ENCODE measurements at places on chromosomes 16 and 17.

DNA sequence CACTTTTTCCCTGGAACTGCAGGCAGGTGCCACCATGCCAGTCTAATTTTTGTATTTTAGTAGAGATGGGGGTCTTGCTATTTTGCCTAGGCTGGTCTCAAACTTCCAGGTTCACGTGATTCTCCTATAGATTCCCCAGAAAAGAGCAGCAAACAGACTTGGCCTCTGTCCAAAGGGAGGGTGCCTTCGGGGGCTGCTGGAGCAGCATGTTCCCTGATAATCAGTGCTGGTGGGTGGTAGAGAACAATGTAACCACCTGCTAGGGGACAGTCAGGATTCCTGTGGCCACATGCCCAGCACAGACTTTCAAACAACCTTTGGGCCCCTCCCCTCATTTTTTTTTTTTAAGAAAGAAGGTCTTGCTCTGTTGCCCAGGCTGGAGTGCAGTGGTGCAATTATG lies 14.2 kb upstream of the CCNF start:
- DNase-seq, result no peak

DNA sequence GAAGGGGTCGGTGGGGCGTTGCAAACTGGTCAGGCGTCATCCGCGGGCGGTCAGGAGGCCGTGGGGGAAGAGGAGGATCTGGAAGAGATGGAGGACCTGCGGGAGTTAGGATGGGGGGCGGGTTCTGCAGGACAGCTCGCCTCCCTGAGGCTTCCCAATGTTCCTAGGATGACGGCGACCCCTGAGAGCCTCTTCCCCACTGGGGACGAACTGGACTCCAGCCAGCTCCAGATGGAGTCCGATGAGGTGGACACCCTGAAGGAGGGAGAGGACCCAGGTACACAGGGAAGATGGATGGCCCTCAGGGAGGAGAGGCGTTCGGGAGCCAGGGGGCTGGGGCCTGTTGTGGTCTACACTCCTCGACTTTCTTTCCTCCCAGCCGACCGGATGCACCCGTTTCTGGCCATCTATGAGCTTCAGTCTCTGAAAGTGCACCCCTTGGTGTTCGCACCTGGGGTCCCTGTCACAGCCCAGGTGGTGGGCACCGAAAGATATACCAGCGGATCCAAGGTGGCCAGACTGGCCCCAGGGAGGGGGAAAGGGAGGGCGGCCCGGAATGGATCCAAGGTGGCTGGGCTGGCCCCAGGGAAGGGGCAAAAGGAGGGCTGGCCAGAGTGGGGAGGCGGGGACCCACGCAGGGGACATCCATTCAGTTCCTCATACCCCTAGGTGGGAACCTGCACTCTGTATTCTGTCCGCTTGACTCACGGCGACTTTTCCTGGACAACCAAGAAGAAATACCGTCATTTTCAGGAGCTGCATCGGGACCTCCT lies 839 bp downstream of the PLD2 start:
- no peak for DNase-seq

DNA sequence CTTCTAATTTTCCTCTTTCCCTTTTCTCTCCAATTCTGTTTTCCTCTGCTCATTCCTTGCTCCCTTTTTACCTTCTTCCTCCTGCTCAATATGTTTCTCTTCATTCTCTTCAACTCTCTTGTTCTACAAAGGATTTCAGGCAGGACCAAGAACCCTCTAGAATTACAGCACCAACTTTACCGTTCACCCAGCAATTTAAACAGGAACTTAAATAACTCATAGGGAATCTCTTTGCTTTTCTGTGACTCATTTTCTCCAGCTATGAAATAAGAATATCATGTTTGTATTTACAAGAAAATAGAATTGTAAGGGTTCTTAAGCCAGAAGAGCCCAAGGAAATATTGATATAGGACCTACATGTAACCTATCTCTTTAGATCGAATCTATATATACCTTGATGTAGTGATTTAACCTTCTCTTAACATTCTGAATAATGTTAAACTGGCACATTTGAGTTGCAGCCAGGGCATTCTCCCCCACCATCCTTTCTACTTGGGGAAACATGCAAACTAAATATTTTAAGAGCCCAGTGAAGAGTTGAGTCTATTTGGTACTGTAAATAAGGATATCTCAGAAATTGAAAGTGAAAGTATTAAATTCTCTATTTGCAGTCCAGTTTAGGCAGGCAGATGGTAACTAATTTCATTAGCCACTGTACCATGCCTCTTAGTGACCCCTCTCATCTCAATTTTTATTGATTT lies 137.0 kb downstream of the ANKFN1 start:
- DNase-seq, result no peak

DNA sequence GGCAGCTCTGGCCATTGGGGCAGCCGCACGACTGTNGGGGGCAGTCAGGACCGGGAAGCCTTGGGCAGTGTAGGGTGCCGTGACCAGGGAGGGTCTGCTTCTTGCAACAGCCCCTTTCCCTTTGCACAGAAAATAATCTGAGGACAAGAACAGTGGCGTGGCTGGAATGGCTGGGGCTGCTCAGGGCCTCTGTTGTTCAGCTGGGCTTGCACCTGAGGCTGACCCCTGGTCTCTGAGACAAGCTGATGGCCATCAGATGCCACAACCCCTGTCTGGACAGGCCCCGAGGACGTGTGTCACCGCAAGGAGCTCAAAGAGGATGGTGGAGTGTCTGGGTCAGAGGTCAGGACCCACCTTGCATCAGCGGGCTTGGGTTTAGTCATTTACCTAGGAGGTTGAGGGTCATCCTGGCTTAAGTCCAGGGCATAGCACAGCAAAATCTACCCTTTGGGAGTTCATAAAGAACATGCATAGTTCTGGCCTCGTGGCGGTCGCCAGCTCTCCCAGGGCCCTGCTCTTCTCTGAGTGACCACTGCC lies 46.9 kb downstream of the METRNL start:
- no peak for DNase-seq

GRCh38 chr16:11258553-11259492 lies 2.8 kb upstream of the SOCS1 start:
- no peak for DNase-seq

DNA sequence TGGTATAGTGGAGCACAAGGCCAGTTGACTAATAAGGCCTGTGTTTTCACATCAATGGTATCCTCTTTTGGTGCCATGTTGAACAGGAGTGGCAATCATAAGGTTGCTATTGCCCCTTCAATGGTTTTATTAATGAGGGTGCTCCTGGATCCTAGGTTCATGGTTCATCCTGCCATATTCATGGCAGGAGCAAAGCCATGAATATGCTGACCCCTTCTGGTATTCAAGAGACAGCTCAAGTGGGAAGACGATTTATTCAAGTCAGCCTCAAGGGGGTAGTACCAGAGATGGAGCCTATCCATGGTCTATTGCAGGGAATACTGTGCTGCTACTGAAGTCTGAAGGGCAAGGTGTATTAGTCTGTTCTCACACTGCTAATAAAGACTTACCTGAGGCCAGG lies 2.6 kb downstream of the ABCA9 start:
- DNase-seq, result no peak

- DNase-seq, result no peak
Observed at GRCh38 chr16:27080895-27081294, 14.2 kb downstream of the C16orf82 start.

GRCh38 chr16:67965668-67966548 lies 2.5 kb downstream of the SLC12A4 start:
- no peak for DNase-seq

GRCh38 chr16:60686824-60687223 lies 1349.4 kb downstream of the CDH8 start:
- no peak for DNase-seq

DNA sequence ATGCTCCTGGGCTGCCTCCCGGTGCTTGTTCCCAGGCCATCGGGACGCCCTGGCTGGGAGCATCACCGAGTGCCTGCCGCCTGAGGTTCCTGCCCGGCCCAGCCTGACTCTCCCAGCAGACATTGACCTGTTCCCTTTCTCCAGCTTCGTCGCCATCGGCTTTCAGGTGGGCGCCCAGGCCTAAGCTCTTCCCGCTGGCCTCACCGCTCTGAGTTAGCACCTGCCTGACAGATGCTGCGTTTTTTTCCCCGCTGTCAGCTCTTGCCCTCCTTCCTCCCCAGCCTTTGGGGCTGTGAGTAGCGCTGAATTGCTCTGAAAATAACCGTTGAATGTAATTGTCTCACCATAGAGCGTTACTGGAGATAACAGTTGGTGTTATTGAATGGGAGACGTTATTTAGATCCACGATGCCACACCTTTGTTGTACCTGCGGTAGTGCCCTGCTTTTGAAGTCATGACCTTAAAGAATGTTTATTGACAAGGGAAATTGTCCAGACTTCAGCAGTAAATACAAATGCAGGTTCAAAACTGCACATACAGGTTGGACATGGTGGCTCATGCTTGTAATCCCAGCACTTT lies 21.3 kb upstream of the SMIM5 start:
- DNase-seq, result no peak

DNA sequence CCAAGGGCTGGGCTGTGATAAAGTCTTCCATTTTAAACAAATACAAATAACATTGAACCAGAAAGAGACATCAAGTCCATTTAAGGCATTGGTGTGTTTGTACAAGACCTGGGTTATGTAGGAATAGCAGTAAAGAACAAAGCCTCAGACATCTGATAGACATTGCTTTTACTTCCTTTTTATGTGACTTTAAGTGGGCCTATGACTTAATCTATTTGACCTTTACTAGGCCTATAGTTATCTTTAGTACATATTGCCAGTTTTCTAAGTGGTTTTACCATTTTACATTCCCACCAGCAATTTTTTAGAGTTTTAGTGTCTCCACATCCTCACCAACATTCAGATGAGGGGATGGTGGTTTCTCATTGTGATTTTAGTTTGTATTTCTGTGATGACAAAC lies 298.8 kb downstream of the ZFHX3 start:
- no peak for DNase-seq

DNA sequence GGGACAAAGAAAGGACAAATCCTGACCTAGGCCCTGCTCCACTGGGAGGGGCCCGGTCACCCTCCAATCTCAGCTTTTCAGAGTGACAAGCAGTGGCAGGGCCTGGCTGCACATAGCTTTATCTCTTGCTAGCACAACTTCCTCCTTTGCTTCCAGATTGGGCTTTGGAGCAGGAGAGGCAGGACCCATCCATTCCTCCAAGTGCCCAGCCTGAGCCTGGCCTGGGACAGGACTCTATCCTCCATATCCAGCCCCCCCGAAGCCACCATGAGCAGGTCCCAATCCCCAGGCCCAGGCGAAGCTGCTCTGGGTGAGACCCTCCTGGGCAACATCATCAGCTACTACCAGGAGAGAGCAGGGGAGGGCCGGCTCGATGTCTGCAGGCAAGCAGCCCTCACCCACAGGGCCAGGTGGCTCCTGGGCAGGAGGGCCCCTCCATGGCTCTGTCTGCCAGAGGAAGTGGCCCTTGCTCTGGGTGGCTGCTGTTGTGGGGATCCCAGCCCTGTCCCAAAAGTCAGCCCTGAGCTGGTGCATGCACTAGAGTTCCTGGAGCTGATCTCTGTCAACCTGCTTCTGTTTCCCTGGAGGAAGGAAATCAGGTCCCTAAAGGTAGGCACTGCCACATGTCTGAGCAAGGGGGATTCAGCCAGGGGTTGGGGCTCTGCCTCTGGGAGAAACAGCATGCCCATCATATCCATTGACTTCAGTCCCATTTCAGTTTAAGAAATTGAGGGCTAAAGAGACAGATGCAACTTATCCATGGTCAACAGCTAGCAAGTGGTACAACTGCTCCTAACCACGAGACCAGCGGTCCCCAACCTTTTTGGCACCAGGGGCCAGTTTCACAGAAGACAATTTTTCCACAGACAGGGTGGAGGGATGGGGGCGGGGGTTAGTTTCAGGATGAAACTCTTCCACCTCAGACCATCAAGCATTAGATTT lies 58.9 kb downstream of the TK2 start:
- no peak for DNase-seq

DNA sequence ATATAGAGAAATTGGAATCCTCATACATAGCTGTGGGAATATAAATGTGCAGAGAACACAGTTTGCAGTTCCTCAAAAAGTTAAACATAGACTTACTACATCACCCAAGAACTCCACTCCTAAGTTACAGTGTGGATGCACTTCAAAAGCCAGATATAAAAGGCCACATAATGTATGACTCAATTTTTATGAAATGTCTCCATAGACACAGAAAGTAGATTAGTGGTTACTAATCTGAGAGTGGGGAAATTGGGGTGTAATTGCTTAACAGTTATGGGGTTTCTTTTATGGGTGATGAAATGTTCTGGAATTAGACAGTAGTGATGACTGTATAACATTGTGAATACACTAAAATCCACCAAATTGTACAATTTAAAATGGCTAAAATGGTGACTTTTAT lies 60.9 kb downstream of the CACNG1 start:
- no peak for DNase-seq

Measured in NCI-H446 treated with DMSO at 0.1 percent for 48 hours (cell line).